ENCODE measurements at places on chromosomes 13 and 19. TPM values are rescaled to one million over a fixed set of nuclear protein-coding genes. Genes with fewer than 3 reads are reported as not detected.
A peak's percentile ranks its signal among the peaks of the same experiment; 100 is the strongest.

DNA sequence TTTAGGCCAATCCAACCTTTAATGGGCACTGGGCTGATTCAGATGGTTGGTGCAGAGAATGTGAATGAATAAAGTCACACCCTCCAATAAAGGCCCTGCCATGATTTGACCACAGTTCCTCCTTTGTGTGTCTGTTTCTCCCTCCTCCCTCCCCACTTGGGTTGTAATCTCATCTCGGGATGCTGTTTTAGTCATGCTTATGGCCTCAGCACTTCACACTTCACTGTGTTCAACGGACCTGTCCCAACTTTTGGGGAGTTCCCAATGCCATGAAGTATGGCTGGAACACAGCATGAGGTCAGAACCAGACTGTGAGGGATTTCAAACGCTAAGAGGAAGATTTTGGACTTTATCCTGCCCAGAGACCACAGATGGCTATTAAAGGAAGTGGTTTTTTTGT is 5.6 kb upstream of the RAB8A start:
- DNase-seq: no peak

The PPP1R15A gene
- total RNA-seq: 13.6 TPM

The F2RL3 gene
- total RNA-seq: 0.35 TPM

DNA sequence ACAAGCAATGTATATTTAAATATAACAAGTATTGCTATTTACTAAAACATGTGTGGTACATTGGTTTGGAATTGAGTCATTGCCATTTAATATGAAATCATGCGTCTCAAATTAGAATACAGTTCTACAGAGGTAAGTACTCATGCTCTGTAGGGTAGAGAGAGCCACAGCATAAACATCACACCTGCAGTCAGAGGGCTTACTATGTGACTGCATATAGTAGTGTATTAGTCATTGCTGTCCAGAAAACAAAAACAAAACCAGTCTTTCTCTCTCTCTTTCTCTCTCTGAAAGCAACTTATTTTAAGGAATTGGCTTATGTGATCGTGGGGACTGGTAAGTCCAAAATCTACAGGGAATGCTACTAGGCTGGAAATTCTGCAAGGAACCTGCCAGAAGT is 370.3 kb downstream of the GPC5 start:
- no peak for DNase-seq

DNA sequence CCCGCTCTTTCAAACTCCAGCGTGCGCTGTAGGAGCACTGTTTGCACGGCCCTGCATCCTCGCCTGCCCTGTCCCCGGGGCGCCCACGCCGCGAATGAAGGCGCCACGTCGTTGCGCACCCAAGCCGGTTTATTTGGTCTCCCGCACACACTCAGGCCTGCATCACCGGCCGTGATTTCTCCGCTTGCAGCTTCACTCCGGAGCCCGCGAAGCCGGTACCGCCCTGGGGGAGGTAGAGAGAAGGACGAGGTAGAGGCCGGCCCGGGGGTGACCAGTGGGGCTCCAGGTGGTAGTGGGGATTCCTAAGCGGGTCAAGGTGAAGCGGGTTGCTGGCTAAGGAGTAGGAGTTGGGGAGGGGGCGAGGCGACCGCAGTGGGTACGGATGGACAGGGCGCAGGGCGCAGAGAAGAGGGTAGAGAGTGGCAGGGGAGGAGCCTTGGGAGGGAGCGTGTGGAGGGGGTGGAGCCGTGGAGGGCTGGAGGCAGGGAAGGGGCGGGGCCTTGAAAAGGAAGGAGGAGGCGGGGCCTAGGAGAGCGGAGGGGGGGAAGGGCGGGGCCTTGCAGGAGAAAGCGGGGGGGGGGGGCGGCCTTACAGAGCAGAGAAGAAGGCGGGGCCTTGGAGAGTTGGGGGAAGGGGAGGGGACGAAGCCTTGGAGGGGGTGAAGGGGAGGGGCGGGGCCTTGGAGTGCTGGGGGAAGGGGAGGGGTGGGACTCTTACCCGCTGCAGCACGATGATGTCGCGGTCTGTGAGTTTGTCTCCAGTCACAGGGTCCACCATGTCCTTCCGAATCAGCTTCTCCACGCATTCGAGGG is 24.6 kb downstream of the NOSIP start:
- DNase-seq: peak; percentile 52

The FZR1 gene
- 18.7 TPM for total RNA-seq

DNA sequence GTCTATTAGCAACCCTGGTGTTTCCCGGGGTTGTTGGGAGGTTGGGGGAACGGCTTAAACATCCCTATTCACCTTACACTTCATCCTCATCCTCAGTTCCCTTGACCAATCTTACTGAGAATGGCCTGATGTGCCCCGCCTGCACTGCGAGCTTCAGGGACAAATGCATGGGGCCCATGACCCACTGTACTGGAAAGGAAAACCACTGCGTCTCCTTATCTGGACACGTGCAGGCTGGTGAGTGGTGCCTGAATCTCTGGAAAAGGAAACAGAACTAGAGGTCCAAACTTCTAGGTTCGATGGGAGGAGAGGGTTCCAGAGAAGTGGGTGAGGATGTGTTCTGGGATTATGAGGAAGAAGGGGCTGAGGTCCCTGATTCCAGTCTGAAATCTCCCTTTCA is 5.9 kb downstream of the PINLYP start:
- no peak for DNase-seq

The CEACAM7 gene
- not detected for total RNA-seq

- DNase-seq: no peak
Measured at GRCh38 chr13:98333486-98333885, 156.4 kb upstream of the RNF113B start.

DNA sequence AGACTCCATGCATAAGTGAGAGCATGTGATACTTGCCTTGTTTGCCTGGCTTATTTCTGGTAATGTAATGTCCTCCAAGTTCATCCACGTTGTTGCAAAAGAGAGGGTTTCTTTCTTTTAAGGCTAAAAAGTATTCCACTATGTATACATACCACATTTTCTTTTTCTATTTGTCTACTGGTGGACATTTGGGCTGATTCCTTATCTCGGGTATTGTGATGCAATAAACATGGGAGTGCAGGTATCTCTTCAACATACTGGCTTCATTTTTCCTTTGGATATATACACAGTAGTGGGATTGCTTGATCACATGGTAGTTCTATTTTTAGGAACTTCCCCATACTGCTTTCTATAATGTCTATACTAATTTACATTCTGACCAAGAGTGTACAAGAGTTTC is 49.6 kb upstream of the EBPL start:
- DNase-seq: no peak

DNA sequence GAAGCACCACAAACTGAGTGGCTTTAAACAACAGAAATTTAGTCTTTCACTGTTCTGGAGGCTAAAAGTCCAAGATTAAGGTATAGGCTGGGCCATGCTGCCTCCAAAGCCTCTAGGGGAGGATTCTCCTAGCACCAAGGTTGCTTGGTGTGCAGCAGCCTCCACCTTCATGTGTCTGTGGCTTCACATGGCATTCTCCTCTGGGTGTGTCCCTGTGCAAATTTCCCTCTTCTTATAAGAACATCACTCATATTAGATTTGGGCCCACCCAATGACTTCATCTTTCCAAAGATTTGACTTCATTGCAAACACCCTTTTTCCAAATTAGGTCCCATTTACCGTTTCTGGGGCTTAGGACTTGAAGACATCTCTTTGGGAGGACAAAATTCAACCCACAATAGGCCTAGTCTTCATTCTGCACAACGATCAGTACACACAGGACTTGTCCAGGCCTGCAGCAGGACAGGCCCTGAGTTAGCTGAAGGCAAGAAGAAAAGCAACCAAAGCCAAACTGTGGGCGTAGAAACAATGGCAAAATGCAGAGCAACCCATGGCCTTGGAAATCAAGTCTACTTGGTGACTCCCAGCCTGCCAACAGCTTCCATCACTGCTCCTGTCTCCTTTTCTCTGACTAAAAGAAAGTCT is 521.2 kb upstream of the NBEA start:
- DNase-seq: no peak

DNA sequence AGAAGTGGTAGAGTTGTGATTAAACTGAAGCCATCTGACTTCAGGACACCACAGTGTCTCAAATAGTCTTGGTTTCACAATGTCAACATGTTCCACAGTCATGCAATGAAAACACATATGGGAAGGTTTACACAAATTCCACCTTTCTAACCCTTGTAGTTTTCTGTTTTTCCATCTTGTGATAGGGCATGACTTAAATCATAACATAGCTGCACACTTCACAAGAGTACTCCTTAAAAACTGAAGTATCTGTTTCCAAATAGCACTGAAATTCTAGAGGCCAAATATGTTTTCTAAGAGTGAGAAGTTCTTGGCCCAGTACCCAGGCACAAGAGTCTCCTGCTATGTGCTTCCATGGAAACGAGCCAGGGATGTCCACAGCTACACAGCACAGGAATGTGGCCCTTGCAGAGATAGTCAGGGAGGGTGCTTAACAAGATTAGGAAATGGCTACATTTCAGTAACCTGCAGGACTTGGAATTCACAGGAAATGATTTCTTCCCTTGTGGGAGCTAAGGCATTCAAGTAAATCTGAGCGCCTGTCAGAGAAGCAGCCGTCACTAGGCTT is 269.1 kb downstream of the NDFIP2 start:
- DNase-seq: no peak

The DACH1 gene
- 0.98 TPM for total RNA-seq

- DNase-seq: no peak
Measured at GRCh38 chr13:29160862-29161261, 340.7 kb downstream of the MTUS2 start.

The TMEM161A gene
- 21.1 TPM for total RNA-seq

The C19orf85 gene
- not detected for total RNA-seq

The PTPRH gene
- 19.9 TPM for total RNA-seq

- DNase-seq: no peak
Measured at GRCh38 chr13:101746513-101746912, 294.0 kb downstream of the ITGBL1 start.

The C19orf12 gene
- 62.8 TPM for total RNA-seq

- DNase-seq: no peak
Measured at GRCh38 chr13:45224176-45224575, 23.3 kb upstream of the KCTD4 start.

The POU2F2 gene
- total RNA-seq: 1.0 TPM

GRCh38 chr19:7000333-7000732 is 20.9 kb downstream of the MBD3L2B start:
- DNase-seq: no peak

The ZNF221 gene
- total RNA-seq: 2.9 TPM

GRCh38 chr19:20444202-20444885 is 121.2 kb downstream of the ZNF737 start:
- no peak for DNase-seq

GRCh38 chr13:29749401-29750182 is 100.8 kb downstream of the UBL3 start:
- DNase-seq: no peak

DNA sequence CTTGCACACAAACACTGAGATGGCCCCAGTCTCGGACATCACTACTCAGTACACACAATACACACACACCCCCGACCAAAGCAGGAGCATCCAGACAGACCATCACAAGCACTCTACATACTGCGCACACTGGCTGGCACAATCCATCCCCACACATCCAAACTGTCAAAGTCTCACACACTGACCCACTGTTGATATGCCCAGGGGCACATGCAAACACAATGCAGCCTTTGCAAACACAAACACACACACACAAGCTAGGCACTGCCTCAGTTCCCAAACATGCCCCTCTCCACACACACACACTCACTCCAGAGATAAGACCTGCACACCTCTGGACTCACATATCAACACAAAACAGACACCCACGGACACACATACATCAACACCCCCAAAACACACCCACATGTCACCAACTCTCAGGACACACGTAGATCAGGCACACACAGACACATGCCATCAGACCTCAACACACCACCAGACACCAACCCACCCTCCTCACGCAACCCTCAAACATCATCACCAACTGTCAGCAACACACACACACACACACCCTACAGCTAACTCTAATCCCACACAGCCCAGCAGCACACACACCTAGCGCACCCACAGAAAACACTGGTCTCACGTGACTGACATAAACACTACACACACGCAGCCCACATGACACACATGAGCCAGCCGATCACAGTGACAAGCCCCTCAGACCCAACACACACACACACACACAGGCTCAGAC is 1.9 kb downstream of the BBC3 start:
- no peak for DNase-seq

DNA sequence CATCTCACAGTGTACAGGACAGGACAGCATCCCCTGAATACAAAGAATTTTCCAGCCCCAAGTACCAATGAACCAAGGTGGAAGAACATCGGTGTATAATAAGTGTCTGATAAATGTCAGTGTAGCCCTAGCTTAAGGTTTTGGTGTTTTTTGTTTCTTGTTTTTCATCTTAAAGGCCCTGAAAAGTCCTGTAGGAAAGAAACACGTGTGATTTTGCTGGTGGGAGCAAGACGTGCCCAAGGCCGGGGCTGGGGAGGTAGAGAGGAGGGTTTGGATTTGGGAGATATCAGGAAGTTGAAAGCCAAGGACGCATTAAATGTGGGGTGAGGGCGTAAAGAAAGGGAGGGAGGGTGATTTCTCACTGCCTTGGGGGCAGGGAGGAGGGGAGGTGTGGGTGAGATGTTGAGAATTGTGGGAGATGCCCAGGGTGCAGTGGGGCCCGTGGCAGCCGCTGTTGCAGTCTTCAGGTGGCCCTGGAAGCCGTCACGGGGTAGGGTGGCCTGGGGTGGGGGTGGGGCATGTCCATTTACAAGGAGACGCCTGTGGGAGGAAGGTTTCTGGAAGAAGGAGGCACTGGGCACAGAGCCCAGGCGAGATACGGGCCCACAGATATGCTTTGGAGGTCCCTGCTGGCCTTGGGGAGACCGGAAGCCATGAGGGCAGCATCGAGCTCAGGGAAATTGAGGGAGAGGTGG is 6.7 kb downstream of the CAMSAP3 start:
- no peak for DNase-seq

DNA sequence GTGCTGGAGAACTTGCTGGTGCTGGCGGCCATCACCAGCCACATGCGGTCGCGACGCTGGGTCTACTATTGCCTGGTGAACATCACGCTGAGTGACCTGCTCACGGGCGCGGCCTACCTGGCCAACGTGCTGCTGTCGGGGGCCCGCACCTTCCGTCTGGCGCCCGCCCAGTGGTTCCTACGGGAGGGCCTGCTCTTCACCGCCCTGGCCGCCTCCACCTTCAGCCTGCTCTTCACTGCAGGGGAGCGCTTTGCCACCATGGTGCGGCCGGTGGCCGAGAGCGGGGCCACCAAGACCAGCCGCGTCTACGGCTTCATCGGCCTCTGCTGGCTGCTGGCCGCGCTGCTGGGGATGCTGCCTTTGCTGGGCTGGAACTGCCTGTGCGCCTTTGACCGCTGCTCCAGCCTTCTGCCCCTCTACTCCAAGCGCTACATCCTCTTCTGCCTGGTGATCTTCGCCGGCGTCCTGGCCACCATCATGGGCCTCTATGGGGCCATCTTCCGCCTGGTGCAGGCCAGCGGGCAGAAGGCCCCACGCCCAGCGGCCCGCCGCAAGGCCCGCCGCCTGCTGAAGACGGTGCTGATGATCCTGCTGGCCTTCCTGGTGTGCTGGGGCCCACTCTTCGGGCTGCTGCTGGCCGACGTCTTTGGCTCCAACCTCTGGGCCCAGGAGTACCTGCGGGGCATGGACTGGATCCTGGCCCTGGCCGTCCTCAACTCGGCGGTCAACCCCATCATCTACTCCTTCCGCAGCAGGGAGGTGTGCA is 587 bp downstream of the S1PR4 start:
- peak; percentile 25 for DNase-seq
